ENCODE measurements at places on chromosomes 7 and 10.

DNA sequence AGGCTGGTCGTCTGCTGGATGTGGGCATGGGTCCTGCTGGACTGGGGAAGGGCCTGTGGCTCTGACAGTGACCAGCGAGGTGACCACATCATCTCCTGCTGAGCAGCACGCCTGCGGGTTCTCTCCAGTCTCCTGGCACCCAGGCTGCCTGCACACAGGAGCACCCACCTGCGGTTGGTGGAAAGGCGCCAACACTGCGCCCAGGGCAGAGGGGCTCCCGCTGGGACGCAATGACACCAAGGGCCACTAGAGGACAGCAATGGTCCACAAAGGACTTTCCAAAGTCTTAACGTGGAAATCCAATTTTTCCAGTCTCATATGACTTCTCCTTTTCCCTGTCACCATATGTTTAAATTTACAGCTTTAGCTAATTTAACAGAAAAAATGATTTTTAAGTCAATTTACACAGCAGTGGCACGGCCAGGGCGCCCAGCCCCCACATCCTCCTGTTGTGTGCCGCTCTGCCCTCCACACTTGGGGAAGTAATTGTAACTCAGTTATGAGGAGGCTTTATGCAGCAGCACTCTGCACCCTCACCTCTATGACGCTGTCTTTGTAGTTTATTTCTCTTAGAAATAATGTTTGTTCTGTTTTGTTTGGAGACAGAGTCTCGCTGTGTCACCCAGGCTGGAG lies 38.1 kb downstream of the CFAP46 start:
- DNase-seq: no peak

- DNase-seq: no peak
These were observed 96.7 kb downstream of the ARHGAP22 start for GRCh38 chr10:48507933-48508790.

GRCh38 chr7:2897023-2897422 lies 52.9 kb upstream of the GNA12 start:
- DNase-seq: no peak

- no peak for DNase-seq
These were observed 46.1 kb upstream of the FMC1 start for GRCh38 chr7:139294951-139295575.

GRCh38 chr10:97000487-97001182 lies 168.5 kb downstream of the LCOR start:
- no peak for DNase-seq

- DNase-seq: no peak
These were observed 700.7 kb downstream of the PHTF2 start for GRCh38 chr7:78499283-78499682.

DNA sequence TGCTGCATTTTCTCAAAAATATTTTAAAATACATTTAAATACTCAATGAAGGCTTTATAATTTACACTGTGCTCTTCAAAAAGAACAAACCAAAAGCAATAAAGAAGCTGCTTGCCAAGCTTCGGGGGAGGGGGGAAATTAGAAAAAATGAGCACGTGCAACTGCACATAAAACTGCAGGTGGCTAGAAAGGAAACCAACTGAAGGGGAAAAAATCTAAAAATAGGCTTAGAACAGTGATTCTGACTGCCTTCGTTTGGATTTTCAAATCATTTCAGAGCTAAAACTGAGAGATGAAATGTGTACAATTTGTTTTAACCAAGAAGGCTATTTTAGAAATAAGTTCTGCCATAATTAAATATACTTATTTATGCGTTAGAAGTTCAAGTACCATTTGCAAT lies 61.4 kb downstream of the ABI1 start:
- no peak for DNase-seq

GRCh38 chr10:9147475-9147874 lies 1093.0 kb downstream of the GATA3 start:
- no peak for DNase-seq

DNA sequence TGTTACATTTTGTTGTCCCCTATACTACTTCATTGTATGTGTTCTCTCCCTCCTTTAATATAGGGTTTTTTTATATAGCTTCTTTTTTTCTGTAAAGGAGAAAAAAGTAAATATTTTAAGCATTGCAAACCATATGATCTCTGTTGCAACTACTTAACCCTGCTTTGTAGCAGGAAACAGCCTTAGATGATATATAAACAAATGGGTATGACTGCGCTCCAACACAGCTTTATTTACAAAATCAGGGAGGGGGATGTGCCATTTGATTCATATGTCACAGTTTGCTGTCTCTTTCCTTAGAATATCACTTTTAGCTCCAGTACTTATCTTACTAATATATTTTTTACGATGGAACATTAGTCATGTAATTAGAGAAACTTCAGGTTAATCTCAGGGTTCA lies 155.2 kb upstream of the GNAI1 start:
- peak; percentile 56 for DNase-seq

DNA sequence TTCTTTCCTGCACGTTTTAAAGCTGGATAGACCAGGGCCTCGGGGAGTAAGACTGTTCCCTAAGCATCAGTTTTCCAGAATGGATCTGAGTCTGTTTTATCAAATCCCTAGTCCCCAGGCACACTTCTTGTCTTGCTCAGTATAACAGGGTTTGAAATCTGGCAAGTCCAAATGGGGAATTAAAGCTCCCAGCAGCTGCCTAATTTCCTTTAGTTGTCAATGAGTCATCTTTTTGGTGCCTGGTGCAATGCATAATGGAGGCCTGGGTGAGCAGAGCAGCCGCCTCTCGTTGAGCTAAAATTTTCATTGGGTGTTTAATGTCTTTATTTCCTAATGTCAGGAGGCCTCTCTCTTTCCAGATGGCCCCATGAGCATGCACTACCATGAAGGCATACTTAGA lies 87.9 kb downstream of the STRA8 start:
- DNase-seq: peak; percentile 55

- no peak for DNase-seq
These were observed 920 bp downstream of the PRLHR start for GRCh38 chr10:118594392-118595063.
